ENCODE measurements at places on chromosomes 1 and 21. TPM values are rescaled to one million over a fixed set of nuclear protein-coding genes. Genes with fewer than 3 reads are reported as not detected.

DNA sequence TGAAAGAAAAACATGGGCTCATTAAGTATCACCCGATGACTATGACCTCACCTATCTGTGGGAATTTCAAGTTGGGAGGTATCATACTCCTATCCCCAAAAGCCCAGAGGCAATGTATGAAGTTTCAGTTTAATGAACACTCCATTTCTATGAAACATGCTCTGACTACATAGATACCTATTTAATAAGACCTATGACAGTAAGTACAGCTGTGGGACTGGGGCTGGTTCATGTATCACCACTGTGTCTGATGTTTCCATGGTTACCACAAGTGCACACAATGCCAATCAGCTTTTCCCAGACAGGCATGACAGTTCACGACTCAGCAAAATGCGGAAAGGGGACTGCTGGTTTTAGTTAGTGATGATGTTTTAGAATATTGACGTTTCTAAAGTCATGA is 167.7 kb downstream of the SIPA1L2 start:
- no peak for DNase-seq

GRCh38 chr1:33441088-33441745 is 10.3 kb upstream of the PHC2 start:
- no peak for DNase-seq

The FCRL5 gene
- polyA plus RNA-seq, result 0.18 TPM

The KRTAP13-2 gene
- not detected for polyA plus RNA-seq

All from aorta (tissue), 5 donors.